ENCODE measurements at places on chromosomes 13 and 19.

DNA sequence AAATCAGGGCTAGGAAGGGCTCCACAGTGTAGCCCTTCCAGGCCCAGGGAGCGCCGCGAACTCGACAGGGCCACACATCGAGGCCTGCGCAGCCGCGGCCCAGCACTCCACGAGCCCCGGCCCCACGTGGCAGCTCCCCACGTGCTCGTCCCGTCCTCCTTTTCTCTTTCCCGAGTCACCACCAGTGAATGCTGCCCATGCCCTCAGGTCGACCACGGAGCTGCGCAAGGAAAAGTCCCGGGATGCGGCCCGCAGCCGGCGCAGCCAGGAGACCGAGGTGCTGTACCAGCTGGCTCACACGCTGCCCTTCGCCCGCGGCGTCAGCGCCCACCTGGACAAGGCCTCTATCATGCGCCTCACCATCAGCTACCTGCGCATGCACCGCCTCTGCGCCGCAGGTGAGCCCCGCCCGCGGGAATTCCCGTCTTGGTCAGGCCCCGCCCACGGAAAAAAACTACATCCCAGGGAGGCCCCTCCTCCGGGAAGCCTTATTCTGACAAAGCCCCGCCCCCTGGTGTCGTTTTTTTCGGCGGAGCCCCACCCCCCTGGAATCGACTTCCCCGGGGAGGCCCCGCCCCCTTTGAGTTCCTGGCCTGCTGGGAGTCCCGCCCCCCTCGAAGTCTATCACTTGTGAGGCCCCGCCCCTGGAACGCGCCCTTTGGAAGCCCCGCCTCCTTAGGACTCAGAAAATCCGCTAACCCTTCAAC, 7.0 kb downstream of the HIF3A start:
- DNase-seq, result no peak

GRCh38 chr13:93872376-93872775, 607.1 kb downstream of the DCT start:
- DNase-seq, result no peak

DNA sequence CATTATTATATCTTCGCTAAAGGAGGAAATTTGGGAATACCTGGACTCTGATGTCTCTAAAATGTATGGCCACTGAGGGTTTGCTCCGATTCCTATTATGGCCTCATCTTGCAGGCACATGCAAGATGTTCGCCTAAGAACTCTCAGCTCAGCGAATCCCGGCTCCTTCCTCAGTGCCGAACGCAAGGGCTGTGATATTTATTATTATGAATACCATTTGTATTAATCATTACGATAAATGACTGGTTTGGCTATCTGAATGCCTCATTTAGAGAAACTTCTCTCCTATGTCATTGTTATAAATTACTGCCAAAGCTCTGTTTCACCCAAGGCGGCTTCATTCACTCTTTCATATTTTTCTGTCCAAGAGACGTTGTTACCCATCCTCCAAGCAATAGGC, 369.7 kb upstream of the TSHZ3 start:
- DNase-seq, result no peak

GRCh38 chr19:54095136-54095858, 5.3 kb downstream of the OSCAR start:
- DNase-seq, result no peak

- DNase-seq, result no peak
Observed at GRCh38 chr19:1468821-1469254, 10.2 kb downstream of the C19orf25 start.

GRCh38 chr19:7908078-7908699, 4.5 kb downstream of the MAP2K7 start:
- DNase-seq, result no peak

DNA sequence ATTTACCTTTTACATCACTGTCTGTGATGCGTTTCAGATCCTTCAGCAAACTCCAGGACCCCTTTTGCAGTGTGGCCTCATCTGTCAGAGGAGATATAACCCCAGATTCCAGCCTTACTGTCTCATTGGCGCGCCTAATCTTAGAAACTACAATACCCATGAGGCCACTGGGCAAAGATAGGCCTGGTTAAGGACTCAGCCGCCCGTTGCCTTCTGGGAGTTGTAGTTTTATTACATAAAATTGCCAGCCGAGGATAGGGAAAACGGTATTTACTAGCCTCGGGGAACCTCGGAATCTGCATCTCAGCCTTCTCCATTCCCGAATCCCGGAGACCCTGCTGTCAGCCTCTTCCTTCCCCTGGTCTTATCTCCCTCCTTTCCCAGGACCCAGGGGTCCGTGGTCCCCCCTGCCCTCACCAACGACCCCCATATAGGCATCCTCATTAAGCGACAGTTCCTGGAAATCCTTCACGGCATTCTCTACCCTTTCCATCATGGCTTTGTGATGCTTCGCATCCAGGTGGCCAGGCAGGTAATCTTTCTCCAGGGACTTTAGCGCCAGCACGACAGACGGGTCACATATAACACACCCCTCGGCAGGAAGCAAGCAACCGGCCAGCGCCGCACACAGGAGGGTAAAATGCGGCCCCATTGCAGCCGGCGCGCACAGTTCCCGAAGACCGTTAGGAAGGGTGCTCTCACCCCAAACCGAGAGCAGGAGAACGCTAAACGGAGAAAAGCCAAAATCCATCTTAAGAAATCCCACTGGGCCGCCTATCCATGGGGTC, 1.3 kb downstream of the IZUMO1 start:
- peak; percentile 79 for DNase-seq

GRCh38 chr13:22964245-22964966, 216.4 kb upstream of the SGCG start:
- DNase-seq, result no peak

- DNase-seq, result no peak
Observed at GRCh38 chr19:953445-954271, 27.8 kb downstream of the ARID3A start.

DNA sequence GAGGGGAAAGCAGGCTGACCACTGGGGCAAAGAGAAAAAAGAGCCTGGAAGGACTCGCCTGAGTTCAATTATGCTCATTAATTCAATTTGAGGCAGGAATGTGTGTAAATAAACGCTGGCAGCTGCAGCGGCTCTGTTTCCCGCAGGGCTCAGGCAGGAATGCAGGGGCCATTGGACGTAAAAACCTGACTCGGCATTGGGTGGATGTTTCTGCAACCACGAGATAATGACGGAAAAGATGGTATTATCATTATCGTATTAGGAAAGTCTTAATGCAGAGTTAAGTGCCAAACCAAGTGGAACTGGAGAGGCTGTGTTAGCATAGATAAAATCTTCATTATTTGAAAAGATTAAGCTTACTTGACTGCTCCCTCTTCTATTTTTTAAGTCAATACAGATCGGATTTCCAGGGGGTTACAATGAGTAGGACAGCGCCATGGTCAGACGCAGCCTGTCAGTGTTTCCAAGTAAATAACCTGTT, 169.8 kb downstream of the SHISA2 start:
- DNase-seq, result no peak

DNA sequence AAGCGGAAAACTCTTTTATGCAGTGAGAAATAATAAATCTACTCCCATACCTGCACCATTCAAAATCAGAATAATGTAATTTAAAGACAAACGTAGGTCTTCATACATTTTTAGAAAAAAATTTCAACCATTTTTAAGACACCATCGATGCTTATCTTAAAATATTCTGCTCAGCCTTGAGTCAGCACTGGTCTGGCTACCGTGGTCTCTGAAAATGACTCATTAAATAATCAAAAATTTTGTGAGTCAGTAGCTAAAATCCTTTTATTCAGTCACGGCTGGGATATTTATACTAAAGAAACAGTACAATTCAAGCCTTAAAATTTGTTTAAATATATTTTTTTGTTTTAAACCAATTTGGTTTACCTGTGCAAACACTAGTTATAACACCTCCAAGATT, 2862.8 kb upstream of the PCDH20 start:
- no peak for DNase-seq

DNA sequence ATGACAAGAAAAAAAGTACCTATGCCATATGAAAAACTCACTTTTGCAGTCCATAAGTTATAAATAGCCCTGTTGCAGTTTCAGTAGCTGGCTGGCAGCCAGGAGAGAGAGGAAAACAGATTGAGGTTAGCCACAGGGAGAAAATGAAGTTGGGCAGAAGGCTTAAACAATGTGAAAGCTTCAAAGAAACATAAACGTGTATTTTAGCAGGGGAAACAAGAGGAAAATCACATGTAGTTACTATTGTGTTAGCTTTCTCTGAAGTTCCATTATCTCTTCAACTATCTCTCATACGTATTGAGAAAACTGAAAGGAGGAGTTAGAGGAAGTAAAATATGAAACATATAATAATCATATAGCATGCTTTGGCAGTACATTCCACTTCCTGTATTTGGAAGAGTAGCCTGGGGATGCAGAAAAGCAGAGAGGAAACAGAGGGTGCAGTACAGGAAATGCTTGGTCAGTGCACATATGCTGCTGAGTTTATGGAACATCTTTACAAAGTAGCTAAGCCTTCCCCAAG, 1551.1 kb downstream of the EFNB2 start:
- peak; percentile 7 for DNase-seq

DNA sequence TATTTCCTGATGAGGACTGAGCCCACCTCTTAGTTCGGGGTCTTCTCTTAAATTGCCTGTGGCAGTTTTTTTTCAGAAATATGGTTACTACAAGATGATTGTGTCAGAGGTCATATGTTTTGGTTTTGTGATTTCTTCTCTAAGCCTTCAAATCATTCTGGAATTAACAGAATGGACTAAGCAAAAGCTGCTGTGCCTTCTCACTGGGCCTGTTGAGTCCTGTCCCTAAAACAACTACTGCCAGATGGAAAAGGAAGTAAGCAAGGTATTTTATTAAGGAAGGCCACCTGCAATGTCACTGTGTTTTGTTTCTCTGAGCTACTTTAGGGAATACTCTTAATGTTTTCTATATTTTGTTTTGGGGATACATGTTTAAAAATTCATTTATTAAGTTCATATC, 470.8 kb downstream of the PCDH20 start:
- DNase-seq, result no peak

- DNase-seq, result no peak
Observed at GRCh38 chr19:38076337-38076736, 147.7 kb downstream of the DPF1 start.

- no peak for DNase-seq
Observed at GRCh38 chr19:54928299-54928698, 19.0 kb downstream of the NLRP7 start.

DNA sequence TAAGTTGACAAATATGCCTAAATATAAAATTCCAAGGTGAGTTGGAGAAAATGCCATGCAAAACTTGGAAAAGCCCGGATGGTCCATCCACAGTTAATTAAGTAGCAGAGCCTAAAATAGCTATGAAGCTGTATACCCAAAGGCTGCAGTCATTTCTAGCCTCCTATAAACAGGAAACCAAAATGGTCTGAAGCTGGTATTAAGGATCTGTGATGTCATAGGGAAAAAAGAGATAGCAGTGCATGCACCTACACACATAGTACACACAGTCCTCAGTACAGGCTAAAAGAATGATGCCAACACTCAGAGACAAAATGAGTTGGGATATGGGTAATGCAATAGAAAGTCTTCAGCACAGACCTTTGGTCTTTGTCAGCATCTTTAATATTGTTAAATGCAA, 736.9 kb downstream of the EFNB2 start:
- DNase-seq, result no peak

DNA sequence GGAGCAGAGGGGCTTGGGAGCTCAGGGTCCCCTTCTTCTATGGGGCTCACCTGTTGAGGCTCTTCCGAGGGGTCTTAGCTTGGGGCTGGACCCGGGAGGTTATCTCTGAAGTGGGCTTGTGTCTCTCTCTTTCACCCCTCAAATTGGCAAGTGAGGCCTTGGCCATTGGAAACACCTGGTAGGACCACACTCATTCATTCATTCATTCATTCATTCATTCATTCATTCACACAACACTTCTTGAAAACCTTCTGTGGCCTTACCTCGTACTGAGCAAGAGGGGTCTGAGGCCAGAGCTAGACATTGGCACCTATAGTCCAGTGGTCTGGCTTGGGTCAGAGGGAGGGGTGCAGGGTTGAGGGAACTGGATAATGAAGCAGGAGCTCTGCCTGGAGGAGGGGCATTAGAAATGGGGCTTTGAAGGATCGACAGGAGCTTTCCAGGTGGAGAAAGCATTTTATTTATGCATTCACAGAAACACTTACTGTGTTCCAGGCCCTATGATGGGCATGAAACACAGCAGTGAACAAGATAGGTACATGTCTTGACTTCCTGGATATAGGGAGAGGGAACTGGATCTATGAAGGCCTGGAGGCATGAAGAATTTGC, 5.5 kb downstream of the CELF5 start:
- DNase-seq, result no peak

DNA sequence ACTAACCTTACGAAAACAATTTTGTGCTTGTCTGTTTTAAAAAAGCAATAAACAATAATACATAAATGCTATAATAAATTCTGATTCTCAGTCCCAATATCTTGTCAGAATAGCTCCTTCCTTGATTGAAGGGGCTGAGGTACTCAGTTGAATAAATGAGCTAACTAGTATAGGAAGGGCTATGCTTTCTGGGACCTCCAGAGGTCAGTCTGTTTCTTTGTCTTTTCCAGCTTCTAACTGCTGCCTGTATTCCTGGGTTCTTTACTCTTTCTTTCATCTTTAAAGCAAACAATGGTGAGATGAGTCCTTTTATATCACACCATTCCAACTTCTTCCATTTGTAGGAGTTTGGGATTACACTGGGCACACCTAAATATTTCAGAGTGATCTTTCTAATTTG, 1297.0 kb upstream of the ATXN8OS start:
- DNase-seq, result no peak

- no peak for DNase-seq
Observed at GRCh38 chr19:51727349-51727880, 3.6 kb upstream of the HAS1 start.

DNA sequence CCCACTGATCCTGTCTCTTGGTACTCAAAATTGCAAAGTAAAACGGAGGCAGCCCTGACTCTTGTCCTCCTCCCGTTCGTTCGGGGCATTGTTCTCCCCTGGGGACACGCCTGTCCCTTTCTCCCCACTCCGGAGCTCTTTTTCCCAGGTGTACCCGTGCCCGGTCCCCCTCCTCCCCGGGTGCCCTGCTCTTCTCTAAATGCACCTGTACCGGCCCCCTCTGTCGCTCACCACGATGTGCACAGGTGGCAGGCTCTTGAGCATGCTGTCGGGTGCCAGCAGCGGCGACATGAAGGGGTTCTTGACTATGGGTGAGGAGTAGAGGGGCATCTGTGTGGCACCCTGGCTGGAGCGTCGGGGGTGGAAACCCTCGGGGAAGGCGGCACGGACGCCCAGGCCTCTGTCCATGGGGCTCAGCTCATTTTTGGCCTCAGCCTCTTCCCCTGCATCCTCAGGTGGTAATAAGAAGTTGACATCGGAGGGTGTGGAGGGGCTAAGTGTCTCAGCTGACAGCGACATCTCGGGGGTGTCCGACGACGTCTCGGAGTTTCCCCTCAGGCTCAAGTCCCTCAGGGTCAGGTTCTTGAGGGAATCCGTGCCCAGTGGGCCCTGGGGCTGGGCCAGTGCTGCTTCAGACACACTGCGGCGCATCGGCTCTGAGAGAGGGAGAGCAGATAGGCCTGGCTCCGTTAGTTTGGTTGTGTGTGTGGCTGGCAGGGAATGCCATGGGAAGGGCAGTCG, 12.4 kb upstream of the CNFN start:
- no peak for DNase-seq

- no peak for DNase-seq
Observed at GRCh38 chr19:18771328-18772242, 19.5 kb downstream of the COMP start.

GRCh38 chr19:46162731-46163130, 14.7 kb downstream of the IGFL2 start:
- DNase-seq, result no peak

Measured in GM13977 (cell line).